ENCODE measurements at places on chromosomes 5 and 9.

GRCh38 chr9:76703270-76703669, 61.0 kb upstream of the PCA3 start:
- no peak for DNase-seq

GRCh38 chr9:83622433-83622938, 457 bp upstream of the IDNK start:
- no peak for DNase-seq

GRCh38 chr5:34586117-34586885, 69.8 kb upstream of the RAI14 start:
- peak; percentile 90 for DNase-seq

- DNase-seq, result no peak
These were observed 5.2 kb upstream of the RNF14 start for GRCh38 chr5:141963701-141964100.

GRCh38 chr5:9348401-9348996, 197.4 kb downstream of the SEMA5A start:
- peak; percentile 61 for DNase-seq

DNA sequence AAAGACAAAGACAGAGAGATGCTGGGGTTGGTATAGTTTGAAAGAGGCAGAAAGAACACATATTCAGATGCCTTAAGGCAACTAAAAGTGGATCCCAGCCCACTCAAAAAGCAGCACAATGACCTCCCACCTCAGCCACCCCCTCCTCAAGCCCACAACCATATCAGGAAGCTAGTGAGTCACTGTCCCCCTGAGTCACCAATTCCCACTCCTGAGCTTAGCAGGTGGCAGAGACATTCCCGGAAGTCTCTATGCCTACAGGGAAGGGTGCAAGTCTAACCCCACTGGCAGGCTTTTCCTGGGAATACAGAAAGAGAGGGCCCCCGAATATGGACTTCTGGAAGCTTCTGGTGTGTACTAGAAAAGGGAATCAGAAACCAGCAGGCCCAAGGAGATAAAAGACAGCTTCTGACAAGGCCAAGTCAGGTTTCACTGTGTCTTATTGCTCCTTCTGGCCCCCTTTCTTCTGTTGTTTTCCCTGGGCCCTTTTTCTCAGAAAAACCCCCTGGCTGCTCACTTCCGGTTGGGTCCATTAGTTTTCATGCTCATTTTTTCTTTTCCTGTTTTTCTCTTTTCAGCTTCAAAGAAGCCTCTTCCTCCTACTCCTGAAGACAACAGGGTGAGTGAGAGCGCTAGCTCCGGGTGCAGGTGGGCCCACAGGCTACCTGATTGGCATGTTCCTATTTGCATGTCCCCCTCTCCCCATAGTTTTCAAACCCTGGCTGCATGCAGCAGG, 36.8 kb downstream of the ITK start:
- DNase-seq, result no peak

DNA sequence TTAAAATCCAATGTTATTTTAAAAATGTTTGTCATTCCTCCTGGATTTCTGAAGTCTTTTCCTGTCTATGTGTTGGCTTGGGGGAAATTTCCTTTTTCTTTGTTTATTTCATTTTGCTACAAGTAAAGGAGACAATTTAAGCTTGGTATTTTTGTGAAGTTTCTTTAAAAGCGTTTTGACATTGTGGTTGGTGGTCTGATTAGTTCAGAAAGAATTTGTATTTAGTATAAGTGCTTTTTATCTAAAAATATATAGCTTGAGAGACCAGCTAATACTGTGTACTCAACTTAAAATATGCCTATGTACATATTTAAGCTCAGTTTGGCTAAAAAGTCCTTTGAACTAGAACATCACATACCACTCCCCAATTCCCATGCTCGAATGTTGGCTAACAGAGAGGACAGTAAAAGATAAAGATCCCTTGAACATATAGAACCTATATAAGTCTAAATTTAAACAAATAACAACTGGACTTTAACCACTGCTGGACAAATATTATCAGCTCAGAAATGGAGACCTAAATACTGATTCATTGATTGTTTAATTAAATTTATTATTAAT, 237.6 kb downstream of the TLE4 start:
- no peak for DNase-seq

DNA sequence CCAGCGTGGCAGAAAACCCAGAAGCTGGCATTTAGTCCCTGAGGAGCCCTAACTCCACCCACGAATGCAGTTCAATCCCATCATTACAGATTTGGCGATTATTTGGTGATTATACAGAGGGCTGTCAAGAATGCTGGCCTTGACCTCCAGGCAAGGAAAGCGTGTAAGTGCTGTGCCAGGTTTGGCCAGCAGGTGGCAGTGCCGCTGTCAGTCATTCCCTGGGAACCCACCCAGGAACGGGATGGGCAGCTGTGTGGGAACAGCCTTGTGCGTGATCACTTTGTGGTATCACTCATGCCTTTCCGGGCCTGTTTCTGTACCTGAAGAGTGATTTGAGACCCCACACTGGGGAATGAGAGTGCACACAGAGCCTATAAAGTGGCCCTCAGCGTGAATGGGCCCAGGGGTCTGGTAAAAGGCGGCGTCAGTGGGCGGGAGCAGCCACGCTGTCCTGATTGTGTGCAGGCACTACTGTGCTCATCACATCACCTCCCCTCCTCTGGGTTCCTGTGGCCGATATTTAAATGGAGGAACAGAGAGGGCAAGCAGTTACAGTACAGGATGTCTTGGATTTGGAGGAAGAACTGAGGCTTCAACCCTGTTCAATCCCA, 215.6 kb downstream of the ROR2 start:
- peak; percentile 44 for DNase-seq

DNA sequence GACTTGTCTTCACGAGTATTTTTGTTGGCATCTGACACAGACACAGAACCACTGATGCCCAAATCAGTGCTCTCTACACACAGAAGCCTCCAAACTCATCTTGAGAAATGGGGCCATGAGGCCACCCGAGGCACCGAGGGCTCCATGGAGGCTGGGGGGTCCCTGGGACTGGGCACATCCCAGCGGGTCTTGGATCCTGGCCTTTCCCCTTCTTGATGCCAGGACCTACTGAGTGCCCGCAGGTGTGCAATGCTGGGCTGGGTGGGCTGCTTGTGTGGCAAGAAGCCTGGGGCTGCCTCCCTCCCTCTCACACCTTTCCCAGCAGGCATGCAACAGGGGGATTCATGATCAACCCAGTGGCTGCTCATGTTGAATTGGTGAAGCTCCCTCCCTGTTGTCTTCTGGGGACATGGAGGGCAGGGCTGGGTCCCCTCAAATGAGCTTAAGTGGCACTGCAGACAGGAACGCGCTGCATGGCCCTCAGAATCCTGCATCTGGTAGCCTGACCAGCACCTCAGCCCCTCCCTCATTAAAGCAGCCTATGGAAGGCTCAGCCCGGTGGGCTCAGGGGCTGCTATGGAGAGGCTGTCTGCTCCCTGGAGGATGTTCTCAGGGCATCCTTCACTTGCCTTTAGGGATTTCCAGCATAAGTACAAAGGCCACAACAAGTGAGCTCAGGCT, 63.7 kb upstream of the SIMC1 start:
- no peak for DNase-seq

DNA sequence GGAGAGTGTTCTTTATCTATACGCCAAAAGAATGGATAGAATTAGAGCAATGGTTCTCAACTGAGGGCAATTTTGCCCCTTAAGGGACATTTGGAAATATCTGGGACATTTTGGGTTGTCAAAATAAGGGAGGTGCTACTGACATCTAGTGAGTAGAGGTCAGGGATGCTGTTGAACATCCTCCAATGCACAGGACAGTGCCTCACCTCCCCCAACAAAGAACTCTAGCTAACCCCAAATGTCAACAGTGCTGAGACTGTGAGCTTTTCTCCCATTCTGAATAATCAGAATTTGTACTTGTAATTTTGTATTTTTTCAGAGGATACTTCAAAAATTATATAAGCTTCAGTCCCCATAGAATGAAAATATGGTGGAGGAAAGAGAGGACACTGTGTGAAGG, 8.6 kb upstream of the SMC5 start:
- DNase-seq, result no peak

- no peak for DNase-seq
These were observed 15.1 kb upstream of the TNFAIP8 start for GRCh38 chr5:119340597-119341218.

GRCh38 chr9:127923771-127924170, 6.8 kb downstream of the PIP5KL1 start:
- DNase-seq, result peak; percentile 90

GRCh38 chr5:16656561-16657191, 39.9 kb upstream of the RETREG1 start:
- no peak for DNase-seq

- DNase-seq, result peak; percentile 19
These were observed 428 bp downstream of the SLCO4C1 start for GRCh38 chr5:102295534-102296177.

DNA sequence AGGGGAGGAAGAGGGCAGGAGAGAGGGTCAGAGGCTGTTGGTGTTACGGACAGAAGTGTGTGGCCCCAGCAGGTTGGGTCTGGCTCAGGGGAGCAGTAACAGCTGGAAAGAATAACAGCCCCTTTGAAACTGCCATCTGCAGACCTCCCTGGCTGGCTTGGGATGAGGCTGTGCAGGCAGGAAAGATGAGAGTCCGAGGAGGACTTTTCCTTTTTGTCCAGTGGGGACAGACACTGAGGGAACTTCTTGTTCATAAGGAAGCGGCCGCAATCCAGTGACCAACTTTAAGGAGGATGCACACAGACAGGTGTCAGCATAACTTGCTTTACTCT, 14.8 kb upstream of the PLEKHG4B start:
- no peak for DNase-seq

GRCh38 chr5:94463739-94464138, 154.7 kb downstream of the KIAA0825 start:
- no peak for DNase-seq

DNA sequence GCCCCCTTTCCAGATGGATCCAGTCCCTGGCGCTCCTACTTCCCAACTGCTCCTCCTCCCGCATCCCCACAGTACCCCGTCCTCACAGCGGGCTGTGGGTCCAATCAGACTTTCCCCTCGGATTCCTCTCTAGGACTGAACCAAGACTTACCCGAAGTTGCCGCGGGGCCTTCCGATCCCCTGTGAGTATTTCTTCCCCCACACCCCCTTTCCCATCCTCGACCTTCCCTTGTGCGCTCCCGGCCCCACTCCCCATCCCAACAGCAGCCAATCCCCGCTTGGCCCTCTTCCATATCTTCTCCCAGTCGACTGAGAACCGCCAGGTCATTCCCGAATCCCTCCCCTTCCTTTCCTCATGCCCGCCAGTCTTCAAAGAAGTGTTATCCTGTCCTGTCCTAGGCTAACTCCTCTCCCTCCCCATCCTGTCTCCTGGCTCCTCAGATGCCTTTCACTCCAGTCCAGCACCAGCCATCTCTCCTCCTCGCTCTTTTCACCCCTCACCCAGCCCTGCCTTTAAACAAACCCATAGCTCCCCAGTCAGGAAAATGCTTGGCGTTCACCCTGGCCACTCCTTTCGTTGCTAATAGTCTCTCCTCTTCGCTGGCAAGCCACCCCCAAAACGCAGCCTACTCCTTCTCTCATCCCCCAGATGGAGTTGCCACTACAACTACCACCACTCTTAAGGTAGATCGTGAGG, 646 bp downstream of the SWI5 start:
- DNase-seq, result peak; percentile 40

- no peak for DNase-seq
These were observed 493.1 kb downstream of the ZNF608 start for GRCh38 chr5:124253203-124253810.

DNA sequence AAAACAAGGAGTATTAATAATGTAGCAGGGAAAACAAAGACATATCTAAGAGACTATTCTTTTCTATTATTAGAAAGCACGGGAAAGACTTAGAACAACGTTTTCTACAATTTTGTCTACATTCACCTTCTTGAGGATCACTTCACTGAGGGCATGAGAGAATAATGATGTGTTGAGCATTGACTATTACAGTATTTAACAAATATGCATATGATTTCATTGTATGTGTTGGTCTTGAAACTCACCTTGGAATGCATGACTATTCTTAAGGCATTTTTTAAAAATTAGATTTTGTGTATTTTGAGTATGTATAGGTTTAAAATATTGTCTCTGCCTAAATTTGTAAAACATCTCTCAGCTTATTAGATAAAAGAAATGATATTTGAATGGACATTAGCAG, 1.2 kb downstream of the FSD1L start:
- DNase-seq, result peak; percentile 19

DNA sequence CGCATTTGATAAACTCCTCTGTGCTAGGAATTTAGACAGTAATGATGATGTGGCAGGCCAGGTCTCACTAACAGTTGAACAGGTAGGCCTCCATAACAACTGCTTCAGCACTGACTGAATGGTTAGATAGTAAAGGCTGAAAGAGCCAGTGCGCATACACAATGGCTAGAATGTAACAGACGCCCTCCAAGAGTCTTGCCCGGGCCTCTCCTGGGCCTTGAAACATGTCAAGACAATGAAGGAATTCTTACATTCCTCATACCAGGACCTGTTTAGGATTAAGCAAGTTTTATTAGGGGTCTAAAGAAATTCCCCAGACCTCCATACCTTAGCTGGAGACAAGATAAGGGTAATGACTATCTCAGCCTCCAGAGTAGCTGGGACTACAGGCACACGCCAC, 6.7 kb upstream of the BICD2 start:
- DNase-seq, result no peak

GRCh38 chr9:75063556-75064305, 24.2 kb downstream of the NMRK1 start:
- DNase-seq, result peak; percentile 52

DNA sequence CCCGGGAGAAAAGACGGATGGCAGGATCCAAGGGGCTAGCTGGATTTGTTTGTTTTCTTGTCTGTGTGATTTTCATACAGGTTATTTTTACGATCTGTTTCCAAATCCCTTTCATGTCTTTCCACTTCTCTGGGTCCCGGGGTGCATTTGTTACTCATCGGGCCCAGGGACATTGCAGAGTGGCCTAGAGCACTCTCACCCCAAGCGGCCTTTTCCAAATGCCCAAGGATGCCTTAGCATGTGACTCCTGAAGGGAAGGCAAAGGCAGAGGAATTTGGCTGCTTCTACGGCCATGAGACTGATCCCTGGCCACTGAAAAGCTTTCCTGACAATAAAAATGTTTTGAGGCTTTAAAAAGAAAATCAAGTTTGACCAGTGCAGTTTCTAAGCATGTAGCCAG, 94.2 kb downstream of the SYK start:
- no peak for DNase-seq

Data from kidney tubule cell (primary cell).